ENCODE measurements at places on chromosomes 1 and 21.

GRCh38 chr1:10637400-10637799 is 159.0 kb downstream of the CASZ1 start:
- no peak for DNase-seq

GRCh38 chr1:66356605-66357004 is 177.3 kb upstream of the SGIP1 start:
- DNase-seq: no peak

- no peak for DNase-seq
Observed at GRCh38 chr1:87915771-87916170, 587.1 kb downstream of the LMO4 start.

- no peak for DNase-seq
Observed at GRCh38 chr1:226027538-226028217, 28.5 kb upstream of the SDE2 start.

DNA sequence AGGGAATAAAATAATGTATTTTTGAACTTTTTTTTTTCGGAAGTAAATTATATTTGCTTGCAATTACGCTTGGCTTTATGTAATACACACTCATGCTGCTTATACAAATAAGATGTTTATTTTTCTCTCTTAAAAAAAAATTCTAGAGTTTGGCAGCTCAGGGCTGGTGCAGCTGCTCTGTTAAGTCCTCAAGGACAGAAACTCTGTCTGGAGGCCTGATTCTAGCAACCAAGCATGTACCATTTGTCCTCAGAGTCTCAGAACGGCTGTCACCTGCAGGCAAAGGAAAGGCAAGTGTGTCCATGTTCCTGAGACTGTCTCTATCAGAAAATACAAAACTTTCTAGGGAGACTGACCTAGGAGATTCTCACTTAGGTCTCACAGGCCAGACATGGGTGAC is 23.2 kb upstream of the CLDN17 start:
- no peak for DNase-seq

DNA sequence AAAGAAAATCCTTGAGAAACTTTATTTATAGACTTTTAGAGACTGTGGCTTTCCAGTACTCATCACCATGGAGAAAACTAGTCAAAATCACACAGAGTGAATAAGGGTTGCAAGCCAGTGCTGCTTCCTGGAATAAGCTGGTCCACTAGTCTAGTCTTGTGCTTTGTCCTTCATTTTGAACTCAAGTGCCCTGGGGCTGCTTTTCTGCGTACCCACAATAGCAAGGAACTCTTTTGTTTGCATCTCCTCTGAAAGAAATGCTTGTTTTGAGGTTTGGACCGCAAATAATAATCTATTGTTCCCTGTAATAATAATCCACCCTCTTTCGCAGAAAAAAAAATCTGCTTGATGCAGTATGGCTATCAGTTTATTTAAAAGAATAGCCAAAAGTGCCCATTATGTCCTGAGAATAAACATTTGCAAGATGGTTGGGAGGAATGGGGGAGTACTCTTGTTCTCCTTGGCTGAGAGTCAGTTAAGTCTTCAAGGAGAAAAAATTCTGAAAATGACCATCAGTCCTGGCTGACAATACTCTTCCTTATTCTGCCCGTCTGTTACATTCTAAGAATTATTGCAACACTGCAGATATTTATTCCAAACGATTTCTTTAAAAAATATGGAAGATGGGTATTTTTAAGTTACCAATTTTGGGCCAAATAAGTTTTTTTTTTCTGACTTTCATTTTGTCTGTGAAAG is 41.9 kb downstream of the MPZL1 start:
- no peak for DNase-seq

- DNase-seq: no peak
Observed at GRCh38 chr1:93374334-93375106, 28.8 kb downstream of the DR1 start.

GRCh38 chr1:1550591-1551432 is 10.4 kb upstream of the TMEM240 start:
- no peak for DNase-seq

DNA sequence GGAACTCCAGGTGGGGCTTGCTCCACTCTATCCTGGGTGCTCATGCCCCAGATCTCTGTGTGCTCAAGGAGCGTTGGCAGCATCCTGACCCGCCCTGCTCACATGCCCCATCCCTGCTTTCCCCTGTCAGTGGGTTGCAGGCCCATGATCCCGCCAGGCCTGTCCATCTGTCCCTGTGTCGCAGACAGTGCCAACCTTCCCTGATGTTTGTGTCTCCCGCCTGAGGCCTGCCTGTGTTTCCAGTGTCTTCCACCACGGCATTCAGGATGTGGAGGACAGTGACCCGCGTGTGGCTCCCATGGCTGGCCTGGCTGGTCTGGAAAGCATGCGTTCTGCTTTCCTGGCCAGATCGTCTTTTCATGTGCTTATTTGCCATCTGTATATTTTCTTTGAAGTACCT is 82.9 kb downstream of the PCBP3 start:
- no peak for DNase-seq

All from T-helper 17 cell (primary cell).